ENCODE measurements at places on chromosomes 5 and 9. TPM values are rescaled to one million over a fixed set of nuclear protein-coding genes. Genes with fewer than 3 reads are reported as not detected.
A peak's percentile ranks its signal among the peaks of the same experiment; 100 is the strongest.

GRCh38 chr9:6054280-6055099, 39.1 kb upstream of the RANBP6 start:
- H3K27me3 ChIP-seq = peaks cover 1% of the 10 kb centered on the region
- no peak overlapping the region for H3K27ac ChIP-seq
- no peak overlapping the region for H3K4me3 ChIP-seq
- DNase-seq = peak; percentile 81
- H3K4me1 ChIP-seq = peaks cover 4% of the 10 kb centered on the region

DNA sequence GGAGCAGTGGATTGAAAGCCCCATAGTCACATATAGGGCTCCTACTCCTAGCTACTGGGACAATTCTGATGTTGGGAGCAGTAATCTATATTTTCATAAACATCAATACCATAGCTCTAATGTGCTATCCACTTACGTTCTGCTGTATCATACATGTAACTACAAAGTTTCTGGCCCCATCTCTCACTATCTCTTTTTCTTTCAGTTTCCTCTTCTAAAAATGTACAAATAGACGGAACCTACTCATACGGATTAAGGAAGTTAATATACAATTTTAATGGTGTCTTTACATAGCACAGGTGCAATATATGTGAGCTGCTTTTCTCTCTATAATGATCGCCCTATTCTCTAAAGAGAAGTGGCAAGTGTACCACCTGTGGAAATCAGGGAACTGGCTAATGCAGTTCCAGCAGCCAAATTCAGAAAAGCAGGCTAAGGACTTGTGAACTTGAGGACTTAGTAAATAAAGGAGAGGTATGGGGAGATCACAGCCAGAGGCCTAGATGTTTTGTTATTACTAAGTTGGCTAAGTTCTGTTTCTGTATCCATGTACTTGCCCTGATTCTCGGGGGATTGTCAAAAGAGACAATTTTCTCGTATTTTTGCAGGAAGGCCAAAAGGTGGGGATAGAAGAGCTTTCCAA, 1021.9 kb downstream of the CDH12 start:
- no peak overlapping the region for H3K27ac ChIP-seq
- H3K4me1 ChIP-seq = peaks cover 4% of the 10 kb centered on the region
- no peaks in the 10 kb centered on the region for H3K36me3 ChIP-seq
- no peaks in the 10 kb centered on the region for H3K27me3 ChIP-seq
- no peak overlapping the region for H3K4me3 ChIP-seq

DNA sequence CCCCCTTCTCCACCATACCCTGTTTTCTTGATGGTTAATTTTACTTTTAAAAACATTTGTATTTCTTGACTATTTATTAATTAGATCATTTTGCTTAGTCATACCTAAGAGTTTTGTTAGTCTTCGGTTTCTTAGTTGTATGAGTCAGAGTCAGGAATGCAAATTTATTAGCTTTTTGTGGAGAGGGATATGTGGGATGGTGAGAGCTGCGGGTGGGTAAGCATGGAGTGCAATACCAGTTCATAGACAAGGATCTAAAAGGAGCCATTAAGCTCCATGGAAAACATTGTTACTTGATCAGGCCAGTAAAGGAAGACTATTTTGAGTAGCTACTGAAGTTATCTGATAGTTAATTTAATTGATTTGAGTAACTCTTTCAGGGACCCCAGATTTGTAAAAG, 77.5 kb downstream of the ZSWIM6 start:
- peaks cover 4% of the 10 kb centered on the region for H3K27me3 ChIP-seq
- no peak for DNase-seq
- peak overlapping the region; percentile 33 for H3K27ac ChIP-seq
- no peak overlapping the region for H3K4me3 ChIP-seq
- H3K36me3 ChIP-seq = no peaks in the 10 kb centered on the region

DNA sequence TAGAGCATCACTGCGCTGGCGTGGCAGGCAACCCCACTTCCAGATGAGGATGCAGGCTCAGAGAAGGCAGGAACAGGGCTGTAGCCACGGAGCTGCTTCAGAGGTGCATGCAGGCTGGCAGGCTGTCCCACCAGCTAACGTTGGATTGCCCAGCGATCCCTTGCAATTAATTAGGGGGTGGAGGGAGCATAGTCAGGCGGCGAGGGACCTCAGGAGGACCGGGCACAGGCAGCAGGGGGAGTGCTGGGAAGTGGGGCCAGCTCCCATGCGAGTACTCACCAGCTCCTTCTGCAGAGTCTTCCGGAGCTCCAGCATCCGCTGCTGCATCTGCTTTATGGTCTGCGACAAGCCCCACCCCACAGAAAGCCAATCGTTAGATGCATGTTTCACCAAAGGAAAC, 20.3 kb downstream of the ARPC5L start:
- no peak overlapping the region for H3K27ac ChIP-seq
- H3K4me1 ChIP-seq = peaks cover 13% of the 10 kb centered on the region
- peaks cover 31% of the 10 kb centered on the region for H3K36me3 ChIP-seq
- H3K27me3 ChIP-seq = peaks cover 9% of the 10 kb centered on the region
- DNase-seq = no peak

SLC6A18 gene
- total RNA-seq = not detected

GRCh38 chr5:145988993-145989392, 52.6 kb downstream of the SH3RF2 start:
- H3K36me3 ChIP-seq = peaks cover 4% of the 10 kb centered on the region
- H3K27me3 ChIP-seq = peaks cover 2% of the 10 kb centered on the region
- H3K27ac ChIP-seq = no peak overlapping the region

GRCh38 chr5:180339583-180340183, 13.5 kb downstream of the GFPT2 start:
- peaks cover 7% of the 10 kb centered on the region for H3K27me3 ChIP-seq
- no peak overlapping the region for H3K4me3 ChIP-seq
- no peak for DNase-seq
- no peaks in the 10 kb centered on the region for H3K36me3 ChIP-seq

DNA sequence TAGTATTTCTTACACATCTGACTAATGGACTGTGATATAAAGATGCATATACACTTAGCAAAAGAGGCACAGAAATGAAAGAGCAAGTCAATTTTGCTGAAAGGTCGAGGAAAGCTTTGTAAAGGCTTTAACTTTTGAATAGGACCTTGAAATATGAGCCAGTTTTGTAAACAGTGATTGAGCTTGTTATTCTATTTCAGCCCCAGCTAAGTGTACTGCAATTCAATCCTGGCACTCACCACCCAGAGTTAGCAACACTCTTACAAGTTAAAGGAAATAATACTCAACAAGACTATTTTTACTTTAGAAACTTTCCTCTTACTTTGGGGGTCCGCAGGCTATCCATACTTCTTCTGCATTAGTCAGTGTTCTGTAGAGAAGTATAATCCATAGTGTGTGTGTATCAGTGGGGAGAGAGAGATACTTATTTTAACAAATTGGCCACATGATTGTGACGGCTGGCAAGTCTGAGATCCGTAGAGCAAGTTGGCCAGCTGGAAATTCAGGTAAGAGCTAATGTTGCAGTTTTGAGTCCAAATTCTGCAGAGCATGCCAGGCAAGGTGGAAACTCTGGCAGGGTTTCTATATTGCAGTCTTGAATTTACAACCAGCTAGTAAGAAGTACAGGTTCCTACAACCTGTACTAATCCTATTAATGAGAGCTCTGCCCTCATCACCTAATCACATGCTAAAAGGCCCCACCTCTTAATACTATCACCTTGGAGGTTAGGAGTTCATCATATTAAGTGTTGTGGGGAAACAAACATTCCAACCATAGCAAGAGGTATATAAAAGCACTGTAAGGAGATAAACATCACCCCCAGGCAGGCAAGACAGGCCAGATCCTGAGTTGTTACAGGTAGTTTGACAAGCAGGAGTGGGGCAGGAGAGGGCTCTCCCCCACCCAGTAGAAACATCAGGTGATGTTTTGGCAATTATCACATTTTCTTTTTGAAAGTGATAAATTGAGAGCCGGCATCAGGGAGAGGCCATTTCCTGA, 33.6 kb downstream of the IL7R start:
- peaks cover 3% of the 10 kb centered on the region for H3K27me3 ChIP-seq
- no peaks in the 10 kb centered on the region for H3K36me3 ChIP-seq
- H3K27ac ChIP-seq = no peak overlapping the region
- no peak for DNase-seq
- no peaks in the 10 kb centered on the region for H3K4me1 ChIP-seq

DNA sequence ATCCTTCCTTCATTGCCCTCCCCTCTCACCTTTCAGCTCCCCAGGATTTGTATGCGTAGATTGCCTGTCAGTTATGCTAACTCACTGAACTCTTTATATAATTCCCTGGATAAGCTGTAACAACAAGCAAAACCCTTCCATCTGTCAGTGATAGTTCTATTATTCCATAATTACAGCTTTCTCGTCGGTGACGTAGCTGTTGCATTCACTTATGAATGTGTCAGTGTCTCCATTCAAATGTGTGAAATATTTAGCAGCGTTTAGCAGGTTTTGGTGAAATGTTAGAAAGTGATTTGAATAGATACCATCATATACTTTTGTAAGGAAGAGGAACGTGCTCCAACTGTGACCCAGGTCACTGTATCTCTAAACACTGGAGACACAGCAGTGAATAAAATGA, 45.2 kb downstream of the PIP5K1B start:
- no peaks in the 10 kb centered on the region for H3K27me3 ChIP-seq
- no peak for DNase-seq
- H3K36me3 ChIP-seq = no peaks in the 10 kb centered on the region
- H3K4me1 ChIP-seq = peaks cover 5% of the 10 kb centered on the region
- no peak overlapping the region for H3K4me3 ChIP-seq
- H3K27ac ChIP-seq = no peak overlapping the region

GRCh38 chr5:58018016-58018415, 441.9 kb downstream of the PLK2 start:
- H3K4me1 ChIP-seq = peaks cover 27% of the 10 kb centered on the region
- no peaks in the 10 kb centered on the region for H3K27me3 ChIP-seq
- H3K36me3 ChIP-seq = no peaks in the 10 kb centered on the region
- no peak overlapping the region for H3K4me3 ChIP-seq
- no peak overlapping the region for H3K27ac ChIP-seq

LCN1 gene
- not detected for total RNA-seq

Data from endothelial cell (in vitro differentiated cells).